NCI-H187 (cell line): ENCODE measurements at places on chromosomes 5 and 9.

- DNase-seq: no peak
Observed at GRCh38 chr5:72523960-72524582, 16.9 kb upstream of the ZNF366 start.

DNA sequence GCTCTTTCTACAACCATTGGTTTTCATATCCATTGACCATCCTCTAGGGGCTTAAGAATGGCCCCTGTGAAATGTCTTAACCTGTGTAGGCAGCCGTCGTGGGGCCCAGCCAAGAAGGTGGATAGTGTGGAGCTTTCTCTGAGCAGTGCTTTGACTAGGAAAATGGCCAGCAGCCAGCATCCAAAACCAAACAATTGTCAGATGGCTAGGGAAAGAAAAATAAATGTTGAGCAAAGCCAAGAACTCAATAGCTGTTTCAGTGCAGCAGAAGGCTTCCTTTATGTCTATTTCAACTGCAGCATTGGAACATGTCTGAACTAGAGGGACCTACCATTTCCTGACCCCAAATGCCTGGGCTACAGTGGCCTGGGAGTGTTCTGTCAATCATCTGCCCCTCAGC, 374.9 kb downstream of the TLE4 start:
- no peak for DNase-seq

GRCh38 chr9:121744002-121744686, 92.7 kb downstream of the DAB2IP start:
- DNase-seq: no peak

GRCh38 chr9:17019398-17019797, 115.4 kb upstream of the CNTLN start:
- DNase-seq: no peak

GRCh38 chr9:120571443-120572257, 8.3 kb downstream of the CDK5RAP2 start:
- no peak for DNase-seq

GRCh38 chr9:90062982-90063381, 458.2 kb downstream of the GADD45G start:
- DNase-seq: no peak

DNA sequence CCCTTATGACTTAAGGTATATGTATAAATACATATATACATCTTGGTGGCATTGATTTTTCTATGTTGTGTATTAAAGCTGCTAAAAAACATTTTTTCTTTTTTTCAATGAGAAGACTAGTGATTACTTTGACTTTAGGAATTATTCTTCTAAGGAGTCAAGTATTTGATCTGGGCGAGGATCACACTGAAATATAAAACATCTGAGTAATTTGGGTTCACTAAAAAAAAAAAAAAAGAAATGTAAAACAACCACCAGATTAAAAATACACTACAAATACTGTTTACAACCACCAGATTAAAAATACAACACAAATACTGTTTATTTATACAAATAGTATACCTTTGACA, 9.0 kb downstream of the UBAP1 start:
- DNase-seq: no peak

- DNase-seq: no peak
Observed at GRCh38 chr9:89444274-89444673, 53.6 kb downstream of the SEMA4D start.

DNA sequence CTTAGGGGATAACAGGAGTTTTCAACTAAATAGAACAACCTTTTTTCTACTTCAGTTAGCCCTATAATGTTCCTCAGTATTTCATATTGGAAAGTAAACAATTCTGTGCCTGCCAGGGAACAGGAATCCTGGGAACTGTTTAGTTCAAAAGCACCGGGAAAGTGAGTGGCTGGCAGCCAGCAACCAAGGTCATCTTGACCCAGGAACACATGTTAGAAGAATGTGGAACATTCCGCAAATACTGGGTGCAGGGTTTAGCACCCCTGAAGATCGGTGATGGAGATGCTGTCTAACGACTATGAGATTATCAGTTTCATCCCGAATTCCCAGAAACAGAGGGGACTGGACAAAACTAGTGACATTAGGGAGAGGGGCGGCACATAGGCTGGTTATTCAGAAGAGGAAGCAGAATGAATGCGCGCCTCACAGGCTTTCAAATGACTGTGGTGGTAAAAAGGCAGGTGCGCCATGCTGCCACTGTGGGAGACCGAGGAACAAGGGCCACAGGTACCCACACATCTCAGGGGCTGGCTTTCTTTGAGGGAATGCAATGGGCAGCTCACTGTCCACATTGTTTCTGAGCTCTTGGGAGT, 51.2 kb downstream of the IPPK start:
- DNase-seq: no peak

DNA sequence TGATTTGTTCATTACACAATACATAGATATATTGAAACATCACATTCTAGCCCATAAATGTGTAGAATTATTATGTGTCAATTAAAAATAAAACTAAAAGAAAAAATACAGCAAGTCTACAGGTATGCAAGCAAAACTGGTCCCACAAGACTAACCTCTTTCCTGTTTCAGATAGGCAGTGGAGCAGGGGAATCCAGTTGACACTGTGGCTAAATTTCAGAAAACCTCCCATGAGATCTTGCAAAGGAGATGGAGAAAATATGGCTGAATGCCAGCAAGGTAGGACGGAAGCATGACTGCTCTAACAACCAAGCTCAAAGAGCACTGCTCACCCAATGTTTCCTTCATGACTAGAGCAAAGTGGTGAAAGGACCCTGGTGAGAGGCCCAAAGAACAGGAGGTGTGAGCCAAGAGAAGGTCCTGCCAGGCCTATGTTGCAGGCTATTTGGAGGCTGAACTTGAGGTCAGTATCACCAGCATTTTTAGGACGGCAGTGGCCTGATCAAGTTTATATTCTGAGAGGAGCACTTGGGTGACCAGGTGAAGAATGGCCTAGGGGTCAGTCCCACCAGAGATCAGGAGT, 1.1 kb upstream of the SH3TC2 start:
- DNase-seq: no peak

GRCh38 chr5:74085186-74085585, 459.2 kb downstream of the ARHGEF28 start:
- no peak for DNase-seq

DNA sequence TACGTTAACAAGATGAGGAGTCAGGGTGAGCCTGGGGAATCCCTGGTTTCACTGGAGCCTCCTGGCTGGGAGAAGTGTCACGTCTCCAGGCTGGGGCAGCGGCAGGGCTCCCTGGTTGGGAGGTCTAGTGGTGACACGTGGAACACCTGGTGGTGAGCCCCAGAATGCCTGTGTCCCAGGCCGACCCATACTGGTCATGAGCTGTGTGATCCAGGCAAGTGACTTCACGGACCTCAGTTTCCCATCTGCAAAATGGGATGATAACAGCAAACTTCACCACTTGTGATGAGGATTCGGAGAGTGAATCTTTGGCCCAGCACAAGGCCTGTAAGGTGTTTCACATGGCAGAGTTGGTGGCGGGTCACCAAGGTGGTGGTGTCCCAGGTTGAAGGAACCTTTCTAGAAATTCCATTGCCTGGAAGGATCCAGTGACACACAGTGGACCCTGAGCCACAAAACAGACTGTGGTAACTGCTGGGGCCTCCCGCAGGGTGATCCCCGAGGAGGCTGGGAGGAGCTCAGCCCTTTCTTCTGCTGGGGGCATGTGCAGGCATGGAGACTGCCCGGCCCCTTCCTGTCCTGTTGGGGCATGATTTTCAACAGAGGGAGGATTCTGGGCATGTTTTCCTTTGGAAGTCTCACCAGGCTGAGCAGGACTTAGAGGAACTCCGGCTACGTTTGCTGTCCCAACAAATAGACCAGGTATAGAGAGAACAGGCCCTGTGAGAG, 153.9 kb upstream of the IER5L start:
- no peak for DNase-seq

- DNase-seq: no peak
Observed at GRCh38 chr9:81565609-81566008, 123.7 kb downstream of the TLE1 start.

- no peak for DNase-seq
Observed at GRCh38 chr9:3386753-3387152, 139.0 kb downstream of the RFX3 start.

- DNase-seq: no peak
Observed at GRCh38 chr5:179905161-179905560, 2.5 kb downstream of the TBC1D9B start.

DNA sequence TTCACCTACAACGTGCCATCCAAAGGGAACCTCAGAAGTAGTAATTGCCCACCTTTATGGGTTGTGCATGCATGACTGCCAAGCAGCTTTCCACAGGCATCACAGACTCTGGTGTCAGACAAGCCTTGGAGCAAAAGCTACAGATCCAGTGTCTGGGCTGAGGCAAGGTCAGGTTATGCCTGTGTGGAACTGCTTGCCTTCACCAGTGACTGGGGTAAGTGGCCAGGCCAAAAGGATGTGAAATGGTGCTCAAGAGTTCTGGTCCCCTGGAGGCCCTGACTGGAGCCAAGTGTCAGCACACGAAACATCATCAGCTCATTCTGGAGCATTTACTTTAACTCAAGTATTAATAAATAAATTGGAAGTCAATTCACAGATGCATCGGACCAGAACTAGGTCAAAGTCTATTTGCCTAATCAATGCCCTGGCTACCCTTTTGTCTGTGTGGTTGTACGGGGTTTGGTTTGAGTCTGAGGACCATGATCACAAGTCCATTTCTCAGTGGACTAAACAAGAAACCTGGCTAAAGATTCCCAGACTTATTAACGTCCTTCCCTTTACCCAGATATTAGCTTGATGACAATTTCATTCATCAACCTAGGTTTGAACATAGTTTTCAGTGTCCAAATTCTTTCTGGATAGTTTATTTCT, 41.5 kb upstream of the ZBED3 start:
- no peak for DNase-seq

DNA sequence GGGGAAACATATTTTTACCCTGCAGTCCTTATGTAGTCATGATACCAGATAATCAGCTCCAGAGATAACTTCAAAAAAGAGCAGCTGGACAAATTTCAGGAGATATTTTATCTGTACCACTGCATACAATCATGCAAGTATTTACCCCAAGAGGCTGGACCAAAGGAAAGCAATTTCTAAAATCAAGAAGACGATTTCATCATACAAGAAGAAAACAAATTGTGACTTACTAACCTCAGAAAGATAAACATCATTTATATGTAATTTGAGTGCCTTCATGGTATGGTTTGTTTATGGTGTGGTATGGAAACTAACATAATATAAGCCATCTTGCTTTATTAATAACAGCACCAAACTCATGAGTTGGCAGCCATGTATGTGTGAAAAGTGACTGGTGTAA, 603.6 kb downstream of the PSAT1 start:
- no peak for DNase-seq

DNA sequence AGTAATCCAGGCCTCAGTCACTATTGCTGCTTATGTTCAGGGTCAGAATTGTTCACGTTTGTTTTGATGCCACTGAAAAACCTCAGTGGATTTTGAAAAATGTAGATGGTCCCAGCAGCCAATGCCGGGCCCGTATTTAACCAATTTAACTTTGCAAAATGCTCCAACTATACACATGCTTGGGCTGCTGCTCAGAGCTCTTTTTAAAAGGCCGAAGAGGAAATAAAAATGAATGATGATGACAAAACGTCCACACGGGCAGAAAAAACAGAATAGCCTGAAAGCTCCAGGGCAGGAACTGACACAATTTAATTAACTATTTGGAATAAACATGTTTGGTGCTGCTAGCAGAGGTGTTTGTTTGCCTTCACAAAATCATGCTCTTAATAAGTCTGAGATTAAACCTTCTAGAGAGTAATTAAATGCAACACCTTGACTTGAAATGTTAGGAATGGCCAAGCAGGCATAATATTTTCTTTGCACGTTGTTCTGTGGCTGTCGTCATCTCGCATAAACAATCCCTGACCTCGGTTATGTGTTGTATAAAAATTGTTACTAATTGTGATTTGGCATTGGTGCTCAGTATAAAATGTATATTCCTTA, 152.7 kb downstream of the SLIT3 start:
- DNase-seq: no peak

DNA sequence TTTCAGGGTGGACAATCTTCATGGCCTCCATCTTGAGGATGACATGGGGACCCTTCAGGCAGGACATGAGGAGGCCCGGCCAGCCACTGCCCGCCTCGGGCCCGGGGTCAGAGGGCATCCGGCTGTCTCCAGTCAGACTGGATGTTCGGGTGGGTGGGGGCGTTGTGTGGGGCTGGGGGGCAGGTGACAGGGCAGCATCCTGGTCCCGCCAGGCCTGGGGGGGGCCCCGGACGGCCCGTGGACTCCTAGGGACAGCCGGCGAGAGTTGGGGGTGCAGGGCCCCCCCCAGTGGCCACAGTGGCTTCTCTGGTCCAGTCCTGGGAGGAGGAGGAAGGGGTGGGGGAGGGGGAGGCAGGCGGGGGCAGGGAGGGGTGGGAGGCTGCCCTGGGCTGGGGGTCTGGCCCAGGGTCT, 940 bp downstream of the RNF208 start:
- no peak for DNase-seq

GRCh38 chr5:91158011-91158410, 225.1 kb downstream of the ARRDC3 start:
- DNase-seq: no peak

- DNase-seq: no peak
Observed at GRCh38 chr5:36741128-36741527, 134.7 kb downstream of the SLC1A3 start.

DNA sequence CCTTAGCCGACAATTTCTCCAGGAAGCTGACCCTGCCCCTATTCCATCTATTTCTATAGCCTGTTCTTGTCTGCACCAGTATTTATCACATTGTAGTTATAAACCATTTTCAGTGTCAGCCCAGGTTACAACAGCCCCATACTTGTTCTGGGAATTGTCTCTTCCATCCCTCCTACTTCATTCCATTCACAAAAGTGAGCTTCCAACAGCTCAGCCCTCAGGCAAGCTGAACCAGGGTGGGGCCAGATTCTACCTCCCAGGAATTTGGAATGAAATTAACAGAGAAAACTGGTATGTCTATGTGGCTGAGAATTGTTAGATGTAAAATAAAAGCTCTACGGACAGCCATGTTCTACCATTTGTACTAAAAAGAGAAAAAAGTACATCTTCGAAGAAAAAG, 36.1 kb downstream of the STRBP start:
- no peak for DNase-seq

- no peak for DNase-seq
Observed at GRCh38 chr9:214648-215493, at the start of gene DOCK8. DOCK8 (plus strand) TSS chr9:214865; CDS start chr9:214977, 112 bp downstream.

DNA sequence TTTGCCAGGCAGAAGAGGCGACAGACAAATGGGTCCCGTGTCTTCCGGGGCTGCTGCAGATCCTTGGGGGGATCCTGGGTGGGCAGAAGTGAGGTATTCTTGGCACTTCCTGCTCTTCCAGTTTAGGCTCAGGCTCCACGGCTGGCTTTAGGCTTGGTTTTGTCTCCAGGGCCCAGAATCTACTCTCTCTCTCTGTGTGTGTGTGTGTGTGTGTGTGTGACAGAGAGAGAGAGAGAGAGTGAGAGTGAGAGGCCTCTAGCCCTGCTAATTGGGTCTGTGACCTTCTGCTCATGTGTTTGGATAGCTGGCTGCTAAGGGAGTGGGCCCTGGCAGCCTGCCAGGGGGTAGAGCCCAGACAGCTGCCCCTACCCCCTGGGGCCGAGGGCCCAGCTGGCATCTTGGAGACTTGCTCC, 39.3 kb downstream of the CRB2 start:
- DNase-seq: no peak

DNA sequence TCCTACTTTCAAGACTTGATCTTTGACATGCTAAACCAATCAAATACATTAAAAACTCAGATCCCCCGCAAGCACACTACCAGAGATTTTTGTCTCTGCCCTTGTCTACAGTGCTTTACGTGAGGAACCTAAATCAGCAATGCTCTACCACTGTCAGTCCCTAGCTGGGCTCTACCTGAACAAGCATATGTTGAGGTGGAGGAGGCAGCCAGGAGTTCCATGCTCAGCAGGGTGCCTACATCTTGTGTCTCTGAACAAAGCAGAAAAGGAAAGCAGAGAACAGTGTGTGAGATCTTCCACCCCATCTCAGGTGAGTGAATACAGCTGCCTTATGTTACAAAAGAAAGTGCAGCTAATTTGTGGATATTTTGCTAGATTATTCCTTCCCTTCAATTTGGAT, 255.0 kb downstream of the NDUFS4 start:
- no peak for DNase-seq
